CD14-positive monocyte (primary cell): ENCODE measurements at places on chromosomes 7 and 10.

- DNase-seq, result no peak
Observed at GRCh38 chr7:54664235-54665228, 94.5 kb downstream of the SEC61G start.

GRCh38 chr7:122748195-122748594 lies 45.5 kb upstream of the RNF148 start:
- no peak for DNase-seq

- no peak for DNase-seq
Observed at GRCh38 chr7:96416116-96416515, 94.2 kb upstream of the SLC25A13 start.

GRCh38 chr10:16929069-16929468 lies 111.8 kb upstream of the RSU1 start:
- no peak for DNase-seq

DNA sequence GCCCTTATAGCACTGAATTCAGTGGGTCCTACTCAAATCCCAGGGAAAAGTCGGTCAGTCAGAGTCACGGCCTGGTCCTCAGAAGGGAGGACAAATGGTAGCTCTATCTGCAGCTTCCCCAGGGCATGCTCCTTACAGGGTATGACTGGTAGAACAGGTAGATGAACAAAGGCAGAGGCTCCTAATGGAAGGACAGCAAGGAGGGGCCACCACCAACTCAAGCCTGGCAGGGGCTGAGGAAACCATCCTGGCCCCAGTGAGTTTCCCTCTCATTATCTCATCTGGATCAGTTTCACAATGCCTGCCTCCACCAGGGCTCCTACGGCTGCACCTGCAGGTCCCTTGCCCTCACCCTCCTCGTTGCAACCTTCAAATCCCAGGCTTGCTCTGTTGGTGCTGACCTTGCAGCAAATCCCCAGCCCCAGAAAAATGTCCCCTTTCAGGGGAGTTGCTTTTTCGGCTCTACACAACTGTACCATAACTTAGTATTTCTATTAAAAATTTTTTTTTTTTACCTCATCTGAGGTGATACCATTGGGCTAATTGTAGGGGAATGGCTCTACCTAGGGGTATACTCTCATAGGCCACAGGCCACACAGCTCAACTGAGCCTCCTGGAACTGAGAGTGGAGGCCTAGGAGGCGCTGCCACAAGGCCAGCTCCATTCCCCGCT lies 2.4 kb upstream of the MYO1G start:
- peak; percentile 69 for DNase-seq

DNA sequence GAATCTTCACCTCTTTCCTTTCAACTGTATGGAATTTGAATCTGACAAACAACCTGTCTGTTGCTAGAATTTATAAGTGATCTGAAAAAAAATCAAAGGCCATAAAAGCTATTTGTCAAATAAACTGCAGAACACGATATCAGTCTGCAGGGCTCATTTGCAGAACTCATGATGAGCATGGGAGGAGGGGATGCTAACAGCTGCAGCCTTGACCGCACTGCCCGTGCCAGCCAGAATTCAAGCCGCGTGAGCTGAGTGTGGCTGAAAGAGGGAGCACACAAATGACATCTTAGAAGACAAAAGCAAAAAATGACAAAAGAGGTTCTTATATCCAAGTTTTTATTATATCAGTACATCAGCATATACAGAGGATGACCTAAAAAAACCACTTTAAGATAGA lies 15.7 kb downstream of the LRRTM3 start:
- no peak for DNase-seq

- DNase-seq, result no peak
Observed at GRCh38 chr7:135161669-135162068, 8.8 kb downstream of the CYREN start.

- DNase-seq, result no peak
Observed at GRCh38 chr7:67716729-67717128, 720.1 kb downstream of the TYW1 start.

DNA sequence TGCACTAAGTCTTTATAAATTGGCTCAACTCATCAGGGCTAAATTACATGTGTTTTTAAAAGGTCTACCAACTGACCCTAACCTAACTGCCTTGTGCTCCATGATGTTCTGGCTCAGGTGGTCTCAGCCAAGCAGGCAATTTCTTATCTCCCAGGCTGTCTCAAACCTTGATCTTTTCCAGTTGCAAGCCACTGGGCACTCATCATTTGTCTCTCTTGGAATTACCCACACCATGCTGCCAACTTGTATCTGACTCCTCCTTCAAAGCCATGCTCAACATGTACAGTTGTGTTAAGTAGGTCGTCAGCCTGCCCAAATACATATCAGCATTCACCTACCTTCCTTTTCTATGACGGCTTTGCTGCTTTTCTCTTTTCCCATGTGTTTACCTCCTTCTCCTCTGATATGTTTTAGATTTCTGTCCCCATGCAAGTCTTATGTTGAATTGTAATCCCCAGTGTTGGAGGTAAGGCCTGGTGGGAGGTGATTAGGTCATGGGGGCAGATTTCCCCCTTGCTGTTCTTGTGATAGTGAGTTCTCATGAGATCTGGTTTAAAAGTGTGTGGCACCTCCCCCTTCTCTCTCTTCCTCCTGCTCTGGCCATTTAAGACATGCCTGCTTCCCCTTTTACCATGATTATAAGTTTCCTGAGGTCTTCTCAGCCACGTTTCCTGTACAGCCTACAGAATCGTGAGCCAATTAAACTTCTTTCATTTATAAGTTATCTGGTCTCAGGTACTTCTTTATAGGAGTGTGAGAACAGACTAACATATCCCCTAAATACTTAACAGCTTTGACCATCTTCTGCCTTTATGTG lies 130.0 kb downstream of the ELAPOR2 start:
- DNase-seq, result peak; percentile 11

GRCh38 chr7:130353196-130353595 lies 8.6 kb downstream of the CPA5 start:
- no peak for DNase-seq

DNA sequence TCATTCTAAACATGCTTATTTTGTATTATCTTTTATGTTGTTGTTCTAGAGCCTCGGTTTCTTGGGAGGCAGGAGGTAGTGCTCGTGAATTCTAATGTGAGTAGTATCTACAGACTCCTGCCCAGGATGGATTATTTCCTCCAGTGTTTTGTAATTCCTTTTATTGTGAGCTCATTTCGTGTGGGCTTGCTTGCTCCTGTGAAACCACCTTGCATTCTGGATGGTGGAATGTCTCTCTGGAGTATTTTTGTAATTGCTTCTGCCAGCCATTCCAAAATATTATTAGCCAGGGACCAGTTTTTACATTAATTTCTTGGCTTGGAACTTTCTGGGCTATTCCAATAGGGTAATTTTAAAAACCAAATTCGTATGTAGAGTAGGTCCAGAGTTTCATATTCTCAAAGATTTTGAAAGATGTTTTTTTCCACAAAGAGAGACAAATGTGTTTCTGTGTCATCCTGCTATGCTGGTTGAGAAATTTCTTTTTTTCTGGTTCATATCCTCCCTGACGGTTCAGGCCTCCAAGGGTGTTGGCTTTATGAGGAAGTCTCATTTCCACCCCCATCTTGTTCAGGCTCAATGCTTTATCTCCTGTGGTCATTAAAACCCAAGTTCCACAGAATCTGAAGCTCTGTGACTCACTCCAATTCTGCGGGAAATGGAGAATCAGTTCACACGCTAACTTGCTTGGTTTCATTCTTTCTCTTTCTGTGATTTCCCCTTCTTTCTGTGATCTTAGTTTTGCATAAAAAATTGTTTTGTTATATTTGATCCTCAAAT lies 41.7 kb upstream of the CALD1 start:
- DNase-seq, result peak; percentile 85
